ENCODE measurements at places on chromosomes 3 and 15.
A peak's percentile ranks its signal among the peaks of the same experiment; 100 is the strongest.

DNA sequence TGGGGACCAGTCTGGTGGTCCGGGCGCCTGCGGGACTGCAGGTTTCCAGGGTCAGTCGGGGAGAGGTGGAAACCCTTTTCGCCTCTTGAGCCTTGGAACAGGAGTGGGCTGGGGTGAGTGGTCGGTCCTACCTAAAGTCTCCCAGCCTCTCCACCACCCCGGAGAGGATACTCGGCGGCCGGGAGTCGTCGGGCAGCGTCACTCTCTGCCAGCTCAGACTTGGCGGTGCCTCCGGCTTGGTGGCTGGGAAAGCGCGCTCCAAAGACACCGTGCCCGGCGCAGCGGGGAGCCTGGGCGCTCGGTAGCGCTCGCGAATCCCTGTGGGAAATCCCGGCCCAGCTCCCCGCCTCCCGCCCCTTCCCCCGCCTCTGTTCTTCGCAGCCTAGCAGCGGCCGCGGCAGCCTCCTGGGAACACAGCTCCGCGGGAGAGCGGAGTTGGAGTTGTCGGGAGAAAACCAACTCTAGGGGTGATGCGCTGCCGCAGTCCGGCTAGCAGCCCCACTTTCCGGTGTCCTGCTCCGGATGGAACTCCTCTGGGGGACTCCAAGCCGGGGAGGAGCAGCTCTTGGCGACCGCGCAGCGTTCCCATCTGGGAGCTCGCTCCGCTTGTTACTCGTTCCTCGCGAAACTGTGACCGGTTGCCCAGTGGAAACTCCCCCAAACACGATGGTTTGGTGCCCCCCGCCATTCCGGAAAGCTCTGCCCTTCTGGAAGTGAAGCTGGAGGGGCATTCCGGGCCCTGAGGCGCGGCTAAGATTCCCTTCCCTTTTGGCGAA, 1.4 kb downstream of the EPHB1 start:
- peak; percentile 13 for DNase-seq

DNA sequence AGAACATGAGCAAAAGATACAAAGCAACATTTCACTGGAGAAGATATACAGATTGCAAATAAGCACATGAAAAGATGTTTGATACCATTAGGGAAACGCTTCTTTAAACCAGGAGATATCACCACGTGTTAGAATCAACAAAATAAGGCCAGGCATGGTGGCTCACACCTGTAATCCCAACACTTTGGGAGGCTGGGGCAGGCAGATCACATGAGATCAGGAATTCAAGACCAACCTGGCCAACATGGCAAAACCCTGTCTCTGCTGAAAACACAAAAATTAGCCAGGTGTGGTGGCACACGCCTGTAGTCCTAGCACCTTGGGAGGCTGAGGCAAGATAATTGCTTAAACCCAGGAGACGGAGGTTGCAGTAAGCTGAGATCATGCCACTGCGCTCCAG, 20.5 kb upstream of the MUC20 start:
- DNase-seq, result no peak

GRCh38 chr3:159059395-159059794, 257.5 kb downstream of the MFSD1 start:
- no peak for DNase-seq

GRCh38 chr3:127325629-127325961, 37.7 kb upstream of the PRR20G start:
- DNase-seq, result no peak

All from iPS-NIHi11 (cell line).